ENCODE measurements at places on chromosomes 16 and 17.

DNA sequence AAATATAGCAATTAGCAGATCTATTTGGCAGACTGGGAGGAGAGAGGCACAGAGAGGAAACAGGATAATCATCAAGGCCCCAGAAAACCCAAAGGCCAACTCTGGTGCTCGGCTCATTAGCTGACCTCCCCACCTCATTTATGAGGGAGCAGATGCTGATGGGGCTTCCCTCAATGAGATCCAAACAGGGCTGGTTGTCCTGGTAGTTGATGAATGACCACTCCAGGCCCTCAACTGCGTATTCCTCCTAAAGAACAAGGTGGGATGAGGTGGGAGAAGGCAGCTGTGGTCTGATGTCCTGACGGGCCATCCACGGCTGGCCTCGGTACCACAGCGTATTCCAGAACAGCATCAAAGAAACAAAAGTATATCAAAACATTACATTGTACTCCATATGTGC lies 20.8 kb downstream of the ZNHIT3 start:
- DNase-seq, result no peak

GRCh38 chr17:50957600-50958575 lies 91.7 kb upstream of the TOB1 start:
- no peak for DNase-seq

DNA sequence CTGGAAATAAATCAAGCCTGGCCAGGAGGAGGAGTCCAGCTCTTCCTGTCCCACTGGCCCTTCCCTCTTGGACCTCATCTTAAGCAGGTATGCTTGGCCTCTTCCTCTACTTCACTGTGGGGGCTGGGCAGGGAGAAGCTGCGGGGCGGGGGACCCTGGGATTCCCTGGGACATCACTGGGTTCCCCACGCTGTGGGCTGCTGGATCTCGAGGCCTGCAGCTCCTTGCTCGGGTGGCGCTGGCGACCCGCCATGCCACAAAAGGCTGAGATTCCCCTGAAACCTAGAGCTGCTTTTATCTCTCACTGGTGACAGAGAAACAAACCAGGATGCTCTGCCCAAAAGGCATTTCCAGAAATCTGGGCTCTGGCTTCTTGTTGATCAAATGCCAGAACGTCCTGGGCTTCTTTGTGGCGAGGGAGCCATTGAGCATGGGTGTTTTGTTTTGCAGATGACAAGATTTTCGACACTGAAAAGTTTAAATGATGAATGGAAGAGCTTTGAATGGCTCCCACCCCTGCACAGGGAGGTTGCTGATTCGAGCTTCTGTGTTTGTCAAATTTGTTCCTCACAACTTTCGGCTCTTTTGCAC lies 8.6 kb upstream of the PGS1 start:
- DNase-seq, result no peak

DNA sequence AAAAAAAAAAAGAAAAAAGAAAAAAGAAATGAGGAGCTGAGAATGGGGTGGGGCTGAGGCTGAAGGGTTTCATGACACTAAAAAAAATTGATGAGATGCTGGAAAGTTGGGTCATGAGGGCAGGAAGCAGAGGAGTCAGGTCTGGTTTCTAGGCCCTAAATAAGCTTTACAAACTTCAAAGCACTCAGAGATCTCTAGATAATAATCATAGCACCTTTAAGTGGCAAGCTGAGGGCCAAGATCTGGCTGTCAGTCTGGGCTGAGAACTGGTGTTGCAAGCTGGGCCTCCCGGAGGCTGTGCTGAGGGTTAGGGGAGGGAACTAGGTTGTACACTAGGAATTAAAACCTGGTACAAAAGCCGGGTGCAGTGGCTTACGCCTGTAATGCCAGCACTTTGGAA lies 6.4 kb downstream of the ZNF764 start:
- DNase-seq, result no peak

- no peak for DNase-seq
These were observed 532 bp downstream of the CNTNAP1 start for GRCh38 chr17:42682722-42683403.

GRCh38 chr16:19113577-19114358 lies at the start of gene ITPRIPL2:
Gene ITPRIPL2, plus strand, starts transcription at chr16:19113964. Its CDS starts 498 bp downstream, at chr16:19114462.
- peak; percentile 73 for DNase-seq

DNA sequence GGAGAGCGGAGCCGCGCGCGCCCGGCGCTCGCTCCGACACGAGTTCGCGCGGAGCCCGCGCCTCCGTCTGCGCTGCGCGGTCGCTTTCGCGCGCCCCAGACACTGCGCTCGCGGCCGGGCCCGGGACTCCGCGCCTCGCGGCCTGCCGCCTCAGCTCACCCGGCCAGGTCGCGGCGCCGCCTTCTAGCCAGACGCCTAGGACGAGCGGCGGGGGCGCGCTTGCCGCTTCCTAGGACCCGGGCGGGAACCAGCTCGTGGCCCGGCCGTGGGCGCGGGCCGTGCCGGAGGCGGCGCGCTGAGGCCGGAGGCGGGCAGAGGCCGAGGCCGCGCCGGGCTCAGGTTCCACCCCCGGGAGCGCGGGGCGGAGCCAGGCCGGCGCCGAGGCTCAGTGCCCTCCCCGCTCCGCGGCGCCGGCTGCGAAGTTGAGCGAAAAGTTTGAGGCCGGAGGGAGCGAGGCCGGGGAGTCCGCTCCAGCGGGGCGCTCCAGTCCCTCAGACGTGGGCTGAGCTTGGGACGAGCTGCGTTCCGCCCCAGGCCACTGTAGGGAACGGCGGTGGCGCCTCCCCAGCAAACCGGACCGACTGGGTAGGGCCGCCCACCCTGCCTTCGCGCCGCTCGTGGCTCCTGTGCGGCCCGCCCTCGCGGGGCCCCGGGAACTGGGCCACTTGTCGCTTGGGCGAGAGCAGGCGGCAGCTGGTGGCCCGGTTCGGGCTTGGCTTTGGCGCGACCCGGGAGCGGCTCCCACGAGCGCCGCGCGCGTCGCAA lies at the start of gene SPHK1:
Gene SPHK1, plus strand, starts transcription at position 388 of the 765 bp plus-strand sequence. CDS start 1,036 bp downstream, outside the sequence.
- DNase-seq, result peak; percentile 82

- DNase-seq, result no peak
These were observed at the start of gene DOC2A for GRCh38 chr16:30010844-30011713. Gene DOC2A, minus strand, starts transcription at chr16:30011027. Its CDS starts 805 bp downstream, at chr16:30010222.

GRCh38 chr17:58388302-58389190 lies 28.8 kb downstream of the RNF43 start:
- DNase-seq, result no peak

DNA sequence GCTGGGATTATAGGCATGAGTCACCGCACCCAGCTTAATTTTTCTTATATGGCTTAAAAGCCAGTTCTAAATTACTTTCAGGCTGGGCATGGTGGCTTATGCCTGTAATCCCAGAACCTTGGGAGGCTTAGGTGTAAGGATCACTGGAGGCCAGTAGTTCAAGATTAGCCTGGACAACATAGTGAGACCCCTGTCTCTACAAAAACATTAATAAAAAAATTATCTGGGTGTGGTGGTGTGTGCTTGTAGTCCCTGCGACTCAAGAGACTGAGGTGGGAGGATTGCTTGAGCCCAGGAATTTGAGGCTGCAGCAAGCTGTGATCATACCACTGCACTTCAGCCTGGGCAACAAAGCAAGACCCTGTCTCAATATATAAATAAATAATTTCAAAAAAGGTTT lies 10.8 kb upstream of the SMARCD2 start:
- no peak for DNase-seq

GRCh38 chr16:88640498-88641247 lies 2.3 kb downstream of the IL17C start:
- no peak for DNase-seq

DNA sequence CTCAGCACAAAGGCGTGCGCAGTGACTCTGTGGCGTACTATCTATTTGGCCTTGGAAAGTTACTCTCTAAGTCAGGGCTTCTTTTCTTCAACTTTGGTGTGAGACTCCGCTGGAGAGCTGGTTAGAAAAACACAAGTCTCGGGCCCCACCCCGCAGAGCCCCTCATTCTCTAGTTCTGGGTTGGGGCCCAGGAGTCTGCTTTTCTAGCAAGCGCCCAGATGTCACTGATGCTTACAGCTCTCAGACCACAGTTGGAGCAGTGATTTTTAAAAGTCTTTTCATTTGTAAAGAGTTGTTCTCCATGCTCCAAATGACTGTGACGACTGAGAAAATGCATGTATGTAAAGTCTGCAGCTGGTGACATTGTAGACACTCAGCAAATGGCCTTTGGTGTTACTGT lies 582.3 kb downstream of the WWOX start:
- no peak for DNase-seq

DNA sequence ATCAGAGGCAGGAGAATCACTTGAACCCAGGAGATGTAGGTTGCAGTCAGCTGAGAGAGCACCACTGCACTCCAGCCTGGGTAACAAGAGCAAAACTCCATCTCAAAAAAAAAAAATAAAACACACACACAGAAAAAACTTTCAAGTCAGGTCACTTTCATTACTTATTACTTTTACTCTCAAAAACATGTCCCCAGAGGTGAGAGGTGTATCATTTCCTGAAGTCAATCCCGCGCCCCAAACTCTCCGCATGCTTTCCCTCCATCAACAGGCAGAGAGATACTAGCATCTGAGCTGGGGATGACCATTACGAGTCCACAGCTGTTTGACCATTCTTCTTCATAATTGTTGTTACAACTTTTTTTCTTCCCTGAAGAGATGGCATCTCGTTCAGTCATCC lies 48.7 kb downstream of the YWHAE start:
- DNase-seq, result no peak

All from type B pancreatic cell (in vitro differentiated cells).